ENCODE measurements at places on chromosomes 16 and 17.

GRCh38 chr17:7825206-7825990 lies 8.6 kb upstream of the KDM6B start:
- no peak for DNase-seq

- no peak for DNase-seq
Observed at GRCh38 chr17:42779936-42780850, at the start of gene WNK4. TSS of gene WNK4 (plus strand) at chr17:42780610. CDS start at chr17:42780699, 89 bp downstream.

GRCh38 chr16:11296706-11297491 lies 15.8 kb upstream of the PRM1 start:
- DNase-seq, result no peak

DNA sequence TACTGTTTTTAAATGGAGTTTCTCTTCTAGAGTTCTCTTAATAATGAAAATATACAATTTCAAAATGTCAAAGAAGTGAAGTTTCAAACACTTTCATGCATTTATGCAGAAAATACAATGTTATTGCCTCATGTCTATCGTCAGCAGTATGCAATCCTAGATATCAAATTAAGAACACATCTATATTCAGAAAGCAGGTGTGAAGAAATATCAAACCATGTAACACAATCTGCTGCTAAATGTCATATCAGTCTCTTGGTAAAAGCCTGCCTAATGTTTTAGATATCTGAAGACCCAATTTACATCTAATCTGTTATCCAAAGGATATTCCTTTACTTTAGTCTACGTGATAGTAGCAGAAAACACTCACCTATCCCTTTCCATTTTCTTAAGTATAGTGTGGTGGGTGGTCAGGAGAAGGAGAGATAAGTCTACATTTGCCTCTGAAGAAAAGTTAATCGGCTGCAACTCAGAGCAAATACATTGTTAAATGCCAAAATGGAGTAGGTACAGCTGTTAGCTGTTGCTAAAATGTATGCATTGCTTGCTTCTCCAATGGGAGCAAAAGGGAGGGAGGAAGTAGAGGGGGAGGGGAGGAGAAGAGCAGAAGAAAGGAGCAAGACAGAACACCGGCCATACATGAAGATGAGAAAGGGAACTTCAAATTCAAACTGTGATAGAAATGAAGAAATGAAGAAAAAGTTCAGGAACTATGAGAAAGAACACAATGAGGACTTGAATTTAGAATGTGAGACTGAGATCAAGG lies 64.9 kb downstream of the ITFG1 start:
- DNase-seq, result no peak

DNA sequence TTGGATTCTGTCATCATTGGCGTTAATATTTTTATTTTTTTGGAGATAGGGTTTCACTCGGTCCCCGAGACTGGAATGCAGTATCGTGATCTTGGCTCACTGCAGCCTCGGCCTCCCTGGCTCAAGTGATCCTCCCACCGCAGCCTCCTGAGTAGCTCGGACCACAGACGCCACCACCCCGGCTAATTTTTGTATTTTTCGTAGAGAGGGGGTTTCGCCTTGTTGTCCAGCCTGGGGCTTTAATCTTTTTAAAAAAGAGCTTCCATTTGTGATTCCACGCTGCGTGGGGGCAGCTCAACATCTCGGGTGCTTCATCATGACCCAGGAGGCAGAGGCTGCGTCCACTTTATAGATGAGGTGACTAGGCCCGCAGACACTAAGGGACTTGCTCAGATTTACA lies 1.5 kb downstream of the BANP start:
- no peak for DNase-seq

DNA sequence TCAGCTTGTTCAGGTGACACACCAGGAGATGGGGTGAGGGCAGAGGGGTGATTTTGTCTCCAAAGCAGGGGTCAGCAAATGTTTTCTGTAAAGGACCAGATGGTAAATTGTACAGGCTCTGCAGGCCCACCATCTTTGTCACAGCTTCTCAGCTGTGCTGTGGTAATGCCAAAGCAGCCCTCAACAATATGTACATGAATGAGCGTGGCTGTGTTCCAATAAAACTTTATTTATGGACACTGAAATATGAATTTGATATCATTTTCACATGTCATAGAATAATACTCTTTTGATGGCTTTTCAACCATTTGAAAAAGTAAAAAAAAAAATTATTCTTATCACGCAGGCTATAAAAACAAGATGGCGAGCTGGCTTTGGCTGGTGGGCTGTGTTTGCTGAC lies 206.4 kb upstream of the RPL38 start:
- no peak for DNase-seq

GRCh38 chr16:2027024-2028010 lies 615 bp downstream of the NHERF2 start:
- no peak for DNase-seq

Measured in stimulated activated CD8-positive, alpha-beta memory T cell treated with anti-CD3 and anti-CD28 coated beads, Interleukin-4, amount 100 ng/mL, for 4 hours (primary cell).